ENCODE measurements at places on chromosomes 1 and 21.

GRCh38 chr1:167132301-167133010, 38.6 kb downstream of the STYXL2 start:
- DNase-seq, result no peak

GRCh38 chr1:201280884-201281283, 2.4 kb upstream of the PKP1 start:
- no peak for DNase-seq

- peak; percentile 71 for DNase-seq
Measured at GRCh38 chr1:226001963-226002666, 3.0 kb upstream of the SDE2 start.

GRCh38 chr1:205582471-205583291, 49.1 kb downstream of the ELK4 start:
- no peak for DNase-seq

DNA sequence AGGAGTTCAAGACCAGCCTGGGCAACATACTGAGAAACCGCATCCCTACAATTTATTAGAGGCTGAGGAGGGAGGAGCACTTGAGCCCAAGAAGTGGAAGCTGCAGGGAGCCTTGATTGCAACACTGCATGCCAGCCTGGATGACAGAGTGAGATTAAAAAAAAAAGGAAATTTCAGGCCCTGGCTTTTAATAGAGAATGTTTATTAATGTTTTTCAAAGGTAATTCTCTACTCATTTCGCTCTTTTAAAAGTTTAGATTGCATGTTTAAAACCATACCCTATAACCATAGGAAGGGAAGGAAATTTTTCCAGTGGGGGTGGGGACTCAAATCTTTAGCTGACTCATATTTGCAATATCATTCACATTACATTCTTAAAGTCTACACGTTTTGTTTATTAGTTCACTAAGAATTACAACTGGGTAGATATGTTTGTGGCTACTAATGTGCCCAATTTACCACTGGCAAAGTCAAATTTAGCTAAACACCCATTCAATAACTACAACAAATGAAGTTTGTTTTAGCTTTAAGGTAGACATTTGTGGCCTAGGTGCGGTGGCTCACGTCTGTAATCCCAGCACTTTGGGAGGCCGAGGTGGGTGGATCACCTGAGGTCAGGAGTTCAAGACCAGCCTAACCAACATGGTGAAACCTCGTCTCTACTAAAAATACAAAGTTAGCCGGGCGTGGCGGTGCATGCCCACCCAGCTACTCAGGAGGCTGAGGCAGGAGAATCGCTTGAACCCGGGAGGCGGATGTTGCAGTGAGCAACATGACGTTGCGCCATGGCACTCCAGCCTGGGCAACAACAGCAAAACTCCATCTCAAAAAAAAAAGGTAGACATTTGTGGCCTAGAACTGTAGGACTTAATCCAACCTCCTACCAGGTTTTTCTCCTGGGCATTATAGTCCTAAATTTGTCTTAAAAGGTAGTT, 5.0 kb downstream of the KDM5B start:
- DNase-seq, result no peak

GRCh38 chr1:164756741-164757140, 197.8 kb downstream of the PBX1 start:
- DNase-seq, result no peak

- DNase-seq, result no peak
Measured at GRCh38 chr21:32329331-32329730, 30.7 kb downstream of the MRAP start.

DNA sequence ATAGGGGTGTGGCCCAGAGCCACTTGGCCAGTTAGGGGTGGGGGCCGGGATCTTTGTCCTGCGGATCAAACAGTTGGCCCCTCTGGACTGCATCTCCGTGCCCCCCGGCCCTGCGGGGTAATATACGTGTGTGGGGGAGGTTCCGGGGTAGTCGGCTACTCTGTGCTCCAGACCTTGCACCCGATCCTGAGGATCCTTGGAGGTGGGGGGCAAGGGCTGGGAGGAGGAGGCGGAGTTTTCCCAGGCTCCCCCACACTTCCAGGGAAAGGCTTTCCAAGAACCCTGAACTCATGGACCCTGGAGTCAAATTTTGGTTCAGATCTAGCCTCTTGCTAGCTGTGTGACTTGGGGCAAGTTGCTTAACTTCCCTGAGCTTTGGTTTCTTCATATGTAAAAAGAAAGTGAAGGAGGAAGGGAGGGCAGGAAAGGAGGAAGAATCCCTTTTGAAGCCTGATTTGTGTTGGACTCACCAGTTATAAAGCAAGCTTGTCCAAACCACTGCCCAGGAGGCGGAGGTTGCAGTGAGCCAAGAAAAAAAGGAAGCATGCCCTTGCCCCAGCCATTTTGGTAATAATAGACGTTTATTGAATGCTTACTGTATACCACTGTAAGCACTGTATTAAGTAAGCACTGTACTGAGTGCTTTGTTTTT, 686 bp downstream of the MIIP start:
- no peak for DNase-seq

DNA sequence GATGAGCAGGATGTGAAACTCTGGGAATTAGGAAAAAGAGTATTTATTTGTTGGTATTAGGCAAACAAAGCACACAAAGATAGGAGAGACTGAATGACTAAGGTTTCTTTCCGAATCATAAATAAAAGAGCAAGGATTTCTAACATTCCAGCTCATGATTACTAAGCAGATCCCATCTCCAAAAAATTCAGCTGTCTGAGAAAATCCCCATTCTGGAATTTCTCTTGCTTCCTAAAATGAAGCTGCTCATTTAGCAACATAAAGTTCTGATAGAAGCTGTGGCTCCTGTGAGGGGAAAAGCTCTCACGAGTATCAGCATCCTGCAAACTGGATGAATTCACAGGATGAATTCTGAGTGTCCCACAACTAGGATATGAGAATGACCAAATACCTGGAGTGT, 6.7 kb upstream of the SH2D5 start:
- no peak for DNase-seq

GRCh38 chr1:177172866-177173265, 2.1 kb downstream of the BRINP2 start:
- DNase-seq, result no peak

DNA sequence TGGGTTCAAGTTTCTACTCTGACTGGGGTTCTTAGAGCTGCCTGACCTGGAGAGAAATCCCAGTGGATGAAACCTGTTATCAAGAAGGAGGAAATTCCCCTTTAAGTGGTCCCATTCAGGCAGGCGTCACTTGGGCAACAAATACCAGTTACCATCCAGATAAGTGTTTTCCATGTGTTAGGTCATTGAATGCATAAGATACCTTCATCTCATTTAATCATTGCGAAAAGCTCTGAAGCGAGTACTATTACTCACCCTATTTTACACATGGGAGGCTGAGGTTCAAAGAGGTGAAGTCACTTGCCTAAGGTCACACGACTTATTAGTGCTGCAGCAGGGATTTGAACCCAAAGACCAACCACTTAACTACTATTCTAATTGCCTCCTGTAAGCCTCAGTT, 45.5 kb upstream of the RPL11 start:
- no peak for DNase-seq

- DNase-seq, result no peak
Measured at GRCh38 chr1:931380-932172, 7.9 kb downstream of the SAMD11 start.

Measured in hematopoietic multipotent progenitor cell treated with erythropoietin and hydrocortisone succinate and interleukin-3 and kit ligand, for 15 days (in vitro differentiated cells).